ENCODE measurements at places on chromosomes 6 and 20.

- no peak for DNase-seq
These were observed 93.4 kb downstream of the HIVEP2 start for GRCh38 chr6:142851601-142852000.

DNA sequence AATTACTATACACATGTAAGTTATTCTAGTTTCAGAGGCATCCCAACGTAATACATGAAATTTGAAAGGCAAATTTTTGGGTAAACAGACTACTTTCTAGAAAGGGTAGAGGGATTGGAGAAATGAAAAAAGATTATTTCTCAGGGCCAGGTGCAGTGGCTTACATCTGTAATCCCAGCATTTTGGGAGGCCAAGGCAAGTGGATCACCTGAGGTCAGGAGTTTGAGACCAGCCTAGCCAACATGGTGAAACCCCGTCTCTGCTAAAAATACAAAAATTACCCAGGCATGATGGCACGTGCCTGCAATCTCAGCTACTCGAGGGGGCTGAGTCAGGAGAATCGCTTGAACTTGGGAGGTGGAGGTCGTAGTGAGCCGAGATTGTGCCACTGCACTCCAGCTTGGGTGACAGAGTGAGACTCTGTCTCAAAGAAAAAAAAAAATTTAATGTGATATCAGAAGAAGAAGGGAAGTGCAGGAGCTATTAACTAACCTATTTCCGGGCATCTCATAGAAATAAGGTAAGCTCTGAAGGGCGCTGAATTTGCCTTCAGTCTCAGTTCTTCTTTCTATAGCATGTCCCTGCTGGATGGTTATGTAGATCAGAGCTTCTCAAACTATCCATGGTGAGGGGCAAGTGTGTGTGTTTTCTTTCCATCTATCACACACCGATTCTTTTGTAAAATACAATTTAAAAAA lies 100.3 kb upstream of the MTHFD1L start:
- DNase-seq = no peak

DNA sequence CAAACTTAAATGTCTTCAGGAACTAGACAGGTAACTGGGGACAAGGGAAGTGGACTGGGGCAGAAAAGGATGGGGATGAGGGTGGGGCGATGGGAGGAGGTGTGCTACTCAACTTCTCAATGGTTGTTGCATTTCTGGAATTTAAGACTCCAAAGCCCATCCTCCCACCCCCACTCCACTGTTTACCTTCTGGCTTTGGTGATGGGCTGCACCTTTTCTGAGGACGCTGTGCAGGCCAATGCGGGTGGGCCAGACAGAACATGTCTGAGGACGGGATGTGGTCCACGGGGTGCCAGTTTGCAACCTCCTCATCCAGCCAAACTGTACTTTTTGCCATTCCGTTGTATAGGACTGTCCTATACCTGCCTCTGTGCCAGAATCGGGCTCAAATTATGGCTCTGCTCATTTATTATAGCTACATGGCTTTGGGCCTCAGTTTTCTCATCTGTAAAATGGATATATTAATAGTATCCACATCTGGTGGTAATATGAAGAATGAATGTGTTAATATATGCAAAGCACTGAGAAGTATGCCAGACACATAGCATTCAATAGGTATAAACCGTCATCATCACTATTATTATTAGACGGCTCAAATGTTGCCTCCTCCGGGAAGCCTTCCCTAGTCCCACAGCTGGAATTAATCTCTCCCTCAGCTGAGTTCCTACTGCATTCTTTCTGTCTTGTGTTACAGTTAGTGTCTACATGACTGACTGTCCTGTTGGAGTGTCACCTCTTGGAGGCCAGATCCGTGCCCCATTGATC lies 31.0 kb upstream of the VEGFA start:
- DNase-seq = no peak

DNA sequence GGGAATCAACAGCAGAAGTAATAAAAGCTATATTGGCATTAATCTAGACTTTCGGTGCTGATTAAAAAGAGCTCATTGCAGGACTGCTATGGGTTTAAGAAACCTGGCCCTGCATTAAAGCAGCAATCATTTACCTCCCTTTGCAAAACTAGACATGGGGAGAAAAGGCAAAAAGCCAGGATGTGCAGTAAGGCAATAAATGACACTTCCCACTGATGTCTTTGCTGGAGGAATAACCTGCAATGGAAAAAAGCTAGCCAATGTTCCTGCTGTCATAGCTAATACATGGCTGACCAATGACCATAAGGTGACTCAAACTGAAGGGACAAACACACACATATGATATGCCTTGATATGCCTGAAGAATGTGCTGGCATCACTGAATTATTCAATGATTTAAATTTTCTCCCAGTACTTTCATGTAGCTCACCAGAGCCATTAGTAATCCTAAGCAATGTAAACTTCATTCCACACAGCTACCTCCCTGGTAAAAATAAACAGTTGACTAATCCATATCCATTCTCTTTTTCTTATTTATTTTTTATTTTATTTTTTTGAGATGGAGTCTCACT lies 8.7 kb downstream of the DNAAF9 start:
- no peak for DNase-seq

GRCh38 chr6:170179616-170180324 lies 111.1 kb downstream of the DLL1 start:
- no peak for DNase-seq

DNA sequence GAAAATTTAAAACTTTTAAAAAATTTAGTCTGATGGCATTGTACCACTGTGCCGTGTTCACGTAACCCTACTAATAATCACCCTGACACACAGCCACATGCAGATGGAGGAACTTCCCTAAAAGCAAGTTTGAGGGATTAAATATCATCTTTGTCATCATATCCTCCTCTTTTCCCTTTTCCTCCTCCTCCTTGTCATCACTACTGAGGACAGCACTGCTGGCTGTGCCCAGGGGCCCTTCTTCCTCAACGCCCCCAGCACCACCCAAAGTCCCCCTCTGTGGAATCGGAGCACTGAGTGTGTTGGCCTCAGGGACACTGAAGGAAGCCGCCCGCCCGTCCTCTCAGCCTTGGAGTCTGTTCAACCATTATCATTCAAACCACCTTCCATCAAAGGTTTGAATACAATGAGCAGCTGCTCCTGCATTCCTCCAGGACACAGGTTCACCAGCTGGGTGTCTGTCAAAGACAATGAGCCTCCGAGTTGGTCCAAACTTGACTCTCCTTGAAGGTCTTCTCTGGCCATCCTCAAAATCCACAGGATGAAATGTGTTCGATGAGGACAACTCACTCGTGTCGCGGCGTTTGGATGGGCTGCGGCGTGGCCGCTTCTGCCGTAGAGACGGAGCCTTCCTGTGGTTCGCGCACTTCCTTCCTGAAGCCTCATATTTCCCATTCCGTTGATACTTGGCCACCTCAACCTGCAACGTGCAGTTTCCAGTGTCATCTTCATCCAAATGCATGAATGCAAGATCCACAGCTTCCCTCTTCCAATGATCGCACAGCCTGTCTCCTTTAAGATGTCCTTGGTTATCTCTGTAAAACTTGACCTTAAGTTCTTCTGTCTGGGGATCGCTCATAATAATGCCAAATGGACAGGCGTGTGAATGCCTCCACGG lies 23.3 kb downstream of the NQO2 start:
- DNase-seq = no peak

DNA sequence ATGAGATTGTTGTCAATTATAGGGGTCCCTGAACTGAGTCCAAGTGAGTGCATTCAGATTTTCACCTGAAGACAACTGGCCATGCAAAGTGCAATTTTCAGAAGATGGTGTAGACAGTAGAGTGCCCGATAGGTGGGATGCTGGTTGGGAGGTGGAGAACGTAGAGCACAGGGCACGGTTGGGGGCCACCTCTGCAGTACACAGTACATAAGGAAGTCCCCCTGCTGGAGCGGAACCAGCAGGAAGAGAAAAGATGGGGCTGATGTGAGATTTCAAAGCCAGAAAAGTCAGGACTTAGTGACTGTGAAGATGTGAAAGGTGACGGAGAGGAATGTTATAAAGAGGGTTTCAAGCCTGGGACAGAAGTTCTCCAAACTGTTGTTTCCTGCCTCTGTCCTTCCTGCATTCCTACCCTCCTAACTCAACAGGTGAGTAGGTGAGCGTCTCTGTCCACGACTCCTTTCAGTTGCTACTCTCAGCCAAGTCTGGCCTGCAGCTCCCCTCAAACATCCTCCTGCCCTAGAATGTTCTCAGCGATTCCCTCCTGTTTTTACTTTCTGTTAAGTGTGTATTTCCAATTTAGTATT lies 330.8 kb downstream of the PRL start:
- DNase-seq = no peak

GRCh38 chr20:7383216-7383615 lies 557.0 kb downstream of the HAO1 start:
- no peak for DNase-seq

GRCh38 chr6:66128656-66129055 lies 421.6 kb upstream of the EYS start:
- DNase-seq = no peak

GRCh38 chr6:145087034-145087433 lies 648.3 kb downstream of the EPM2A start:
- no peak for DNase-seq

DNA sequence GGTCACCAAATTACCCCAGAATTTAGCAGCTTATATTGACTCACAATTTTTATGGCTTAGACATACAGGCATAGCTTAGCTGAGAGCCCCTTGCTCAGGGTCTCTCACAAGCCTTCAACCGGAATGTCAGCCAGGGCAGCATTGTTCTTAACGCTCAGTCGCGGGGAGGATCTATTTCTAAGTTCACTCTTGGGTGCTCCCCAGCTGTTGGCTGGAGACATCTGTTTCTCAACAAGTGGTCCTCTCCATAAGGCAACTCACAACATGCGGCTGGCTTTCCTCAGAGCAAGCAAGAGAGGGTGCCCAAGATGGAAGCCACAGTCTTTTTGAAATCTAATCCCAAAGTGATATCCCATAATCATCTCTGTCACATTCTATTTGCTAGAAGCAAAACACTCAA lies 46.6 kb downstream of the SLX4IP start:
- DNase-seq = no peak

DNA sequence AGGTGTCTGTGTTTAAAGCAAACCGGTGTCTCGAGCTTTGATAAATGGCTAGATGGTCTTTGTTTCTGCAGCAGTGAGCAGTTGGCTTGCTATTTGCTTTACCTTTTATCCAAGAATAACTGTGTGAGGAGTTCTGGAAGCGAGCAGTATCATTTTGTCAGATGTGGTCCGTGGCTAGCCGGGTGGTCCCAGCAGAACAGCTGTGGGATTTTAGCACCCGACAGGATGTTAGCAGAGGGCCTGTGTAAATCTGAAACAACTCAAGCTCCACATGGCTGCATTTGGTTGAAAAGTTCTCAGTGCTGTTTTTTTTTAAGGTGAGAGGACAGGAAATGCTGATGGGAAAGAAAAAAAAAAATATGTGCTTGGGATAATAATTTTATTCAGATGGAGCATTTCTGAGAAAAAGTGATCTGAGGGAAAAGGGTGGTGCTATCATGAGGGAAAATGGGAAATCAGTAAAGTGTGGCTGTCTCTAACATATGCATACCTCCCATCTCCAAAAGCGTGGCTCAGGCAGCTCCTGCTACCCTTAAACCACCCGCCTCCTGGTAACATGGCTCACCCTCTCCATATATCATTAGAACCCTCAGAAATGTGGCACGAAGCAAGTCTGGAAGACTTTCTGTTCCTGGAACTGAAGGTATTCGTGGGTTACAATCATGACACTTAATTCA lies 215.4 kb downstream of the TSHZ2 start:
- no peak for DNase-seq

GRCh38 chr20:62059401-62059800 lies 6.3 kb downstream of the TAF4 start:
- no peak for DNase-seq

DNA sequence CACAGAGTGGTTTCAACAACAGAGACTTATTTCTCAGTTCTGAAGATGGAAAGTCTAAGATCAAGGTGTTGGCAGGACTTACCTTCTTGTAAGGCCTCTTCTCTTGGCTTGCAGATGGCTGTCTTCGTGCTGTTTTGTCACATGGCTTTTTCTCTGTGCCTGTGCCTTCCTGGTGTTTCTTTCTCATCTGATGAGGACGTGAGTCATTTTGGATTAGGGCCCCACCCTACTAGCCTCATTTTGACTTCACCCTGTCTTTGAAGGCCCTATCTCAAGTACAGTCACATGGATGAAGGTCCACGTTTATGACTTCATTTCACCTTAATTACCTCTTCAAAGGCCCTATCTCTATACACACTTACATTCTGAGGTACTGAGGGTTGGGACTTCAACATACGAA lies 41.4 kb upstream of the LAMA2 start:
- DNase-seq = no peak

DNA sequence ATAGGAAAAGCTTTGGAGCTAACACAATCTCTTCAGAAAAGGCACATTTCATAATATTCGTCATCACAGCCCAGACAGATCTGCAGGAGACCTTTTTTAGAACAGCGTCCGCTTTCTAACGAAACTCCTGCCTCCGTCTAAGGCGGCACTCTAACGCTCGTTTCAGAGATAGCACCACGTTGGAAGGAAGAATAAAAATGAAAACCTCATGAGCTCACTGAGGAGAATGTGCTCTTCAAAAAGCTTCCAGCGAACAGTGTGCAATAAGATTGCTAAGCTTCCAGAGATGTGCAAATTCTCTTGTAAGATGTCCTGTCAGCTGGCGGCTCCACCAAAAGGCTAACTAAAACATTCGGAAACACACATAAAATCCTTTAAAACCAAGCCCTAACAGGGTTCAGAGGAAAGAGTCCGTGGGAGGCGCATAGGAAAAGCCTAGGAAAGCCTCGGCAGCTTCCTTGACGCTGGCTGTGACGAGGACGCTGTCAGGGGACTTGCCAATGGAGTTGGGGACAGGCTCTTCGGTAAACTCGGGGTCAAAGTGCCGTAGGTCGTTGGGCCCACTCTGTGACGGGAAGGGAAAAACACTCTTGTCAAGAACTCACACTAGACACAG lies 117.6 kb upstream of the SLC2A12 start:
- no peak for DNase-seq

DNA sequence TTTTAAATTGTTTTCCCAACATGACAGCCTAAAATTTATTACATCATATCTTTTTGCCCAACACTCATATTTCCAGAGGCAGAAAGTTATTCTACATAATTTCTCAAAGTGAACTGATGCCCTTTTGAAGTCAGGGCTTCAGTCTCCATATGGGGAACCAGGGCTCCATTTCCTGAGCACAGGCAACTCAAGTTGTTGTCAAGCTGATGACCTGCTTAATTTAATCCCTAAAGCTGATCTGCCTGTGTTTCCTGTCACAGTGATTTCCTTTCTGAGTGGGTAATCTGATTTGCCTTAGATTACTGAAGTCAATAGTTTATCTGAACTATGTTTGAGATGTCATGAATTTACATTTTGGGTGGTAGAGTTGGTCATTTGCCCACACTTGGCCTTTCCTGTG lies 932.1 kb upstream of the MANEA start:
- DNase-seq = no peak

- DNase-seq = no peak
These were observed 100.0 kb upstream of the CARMIL1 start for GRCh38 chr6:25179051-25179778.
